Left renal cortex interstitium (tissue), 4 donors: ENCODE measurements at places on chromosomes 3 and 15. TPM values are rescaled to one million over a fixed set of nuclear protein-coding genes. Genes with fewer than 3 reads are reported as not detected.
A peak's percentile ranks its signal among the peaks of the same experiment; 100 is the strongest.

DNA sequence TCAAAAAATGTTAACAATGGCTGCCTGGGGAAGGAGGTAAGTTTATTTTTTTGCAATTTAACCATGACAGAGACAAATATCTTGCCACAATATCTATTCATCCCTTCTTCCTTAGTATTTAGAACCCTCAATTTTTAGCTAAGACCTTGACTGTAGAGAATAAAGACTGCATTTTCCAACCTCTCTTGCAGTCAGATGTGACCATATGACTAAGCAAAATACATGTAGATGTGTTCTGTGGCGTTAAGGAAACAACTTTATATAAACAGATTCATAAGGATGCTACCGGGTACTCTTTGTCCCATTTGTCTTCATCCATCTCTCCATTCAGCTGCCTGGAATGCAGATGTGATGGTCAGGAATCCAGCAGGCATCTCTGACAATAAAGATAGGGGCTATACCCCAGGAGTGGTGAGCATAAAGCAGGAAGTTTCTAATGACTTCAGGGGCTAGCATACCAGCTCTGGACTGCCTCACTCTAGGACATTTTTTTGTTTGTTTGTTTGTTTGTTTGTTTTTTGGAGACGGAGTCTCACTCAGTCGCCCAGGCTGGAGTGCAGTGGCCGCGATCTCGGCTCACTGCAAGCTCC is 41.1 kb downstream of the LHFPL4 start:
- DNase-seq: no peak

DNA sequence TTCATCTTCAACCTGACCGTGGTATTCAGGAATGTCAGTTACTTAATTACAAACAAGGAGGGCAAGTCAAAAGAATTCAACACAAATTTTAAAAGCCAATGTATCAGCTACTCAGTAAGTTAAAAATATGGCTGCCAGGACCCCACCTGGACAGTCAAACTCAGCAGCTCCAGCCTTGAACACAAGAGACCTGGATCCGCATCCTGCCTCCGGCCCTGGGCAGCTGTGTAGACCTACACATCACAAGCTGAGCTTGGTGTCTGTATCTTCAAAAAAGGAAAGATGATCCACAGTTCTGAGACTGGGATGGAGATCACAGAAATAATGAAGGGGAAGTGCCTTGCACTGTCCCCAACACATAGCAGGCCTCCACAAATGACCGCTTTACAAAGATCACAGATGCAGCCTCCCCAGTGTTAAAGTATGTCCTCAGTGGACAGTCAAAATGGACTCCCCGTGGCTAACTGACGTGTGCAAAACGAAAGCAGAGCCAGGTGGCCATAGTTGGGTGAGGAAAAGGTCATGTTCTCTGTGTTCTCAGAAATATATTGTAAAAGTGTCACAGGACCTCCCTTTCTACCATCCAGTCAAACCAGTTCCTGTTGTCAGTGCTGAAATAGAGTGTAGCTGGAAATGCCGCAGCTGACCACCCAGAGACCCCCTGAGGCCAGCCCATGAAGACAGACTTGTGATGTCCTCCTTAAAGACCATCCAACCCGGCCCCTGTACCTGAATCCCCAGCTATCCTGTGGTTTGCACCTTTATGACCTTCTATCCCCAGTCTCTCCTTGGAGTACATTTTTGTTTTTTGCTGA is 168.5 kb upstream of the NSMCE3 start:
- no peak for DNase-seq

GRCh38 chr15:57337868-57338411 is 38.4 kb upstream of the CGNL1 start:
- DNase-seq: no peak

GRCh38 chr3:187041362-187042307 is 97.7 kb downstream of the RPL39L start:
- no peak for DNase-seq

GRCh38 chr15:78076231-78077052 is 1.1 kb downstream of the TBC1D2B start:
- no peak for DNase-seq

DNA sequence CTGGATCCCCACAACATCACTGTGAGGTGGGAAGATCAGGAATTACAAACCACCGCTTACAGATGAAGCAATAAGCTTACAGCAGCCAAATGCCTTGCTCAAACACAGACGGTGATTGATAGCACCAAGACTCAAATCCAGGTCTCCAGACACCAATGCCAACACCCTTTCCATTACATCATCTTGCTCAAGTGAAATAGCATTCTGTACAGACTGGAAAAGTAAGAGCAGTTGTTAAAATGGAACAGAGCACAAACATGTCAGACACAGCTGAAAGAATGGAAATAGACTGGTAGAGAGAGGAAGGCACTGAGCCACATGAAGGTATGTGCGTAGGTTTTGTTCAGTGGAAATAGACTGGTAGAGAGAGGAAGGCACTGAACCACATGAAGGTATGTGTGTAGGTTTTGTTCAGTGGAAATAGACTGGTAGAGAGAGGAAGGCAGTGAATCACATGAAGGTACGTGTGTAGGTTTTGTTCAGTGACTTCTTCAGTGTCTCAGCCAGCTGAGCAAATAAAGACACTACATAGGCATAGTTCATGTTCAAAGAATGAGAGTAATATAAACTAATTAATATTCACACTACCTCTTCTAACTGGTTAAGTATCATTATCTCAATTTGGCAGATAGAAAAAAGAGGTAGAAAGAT is 15.6 kb downstream of the CLDN1 start:
- no peak for DNase-seq

DNA sequence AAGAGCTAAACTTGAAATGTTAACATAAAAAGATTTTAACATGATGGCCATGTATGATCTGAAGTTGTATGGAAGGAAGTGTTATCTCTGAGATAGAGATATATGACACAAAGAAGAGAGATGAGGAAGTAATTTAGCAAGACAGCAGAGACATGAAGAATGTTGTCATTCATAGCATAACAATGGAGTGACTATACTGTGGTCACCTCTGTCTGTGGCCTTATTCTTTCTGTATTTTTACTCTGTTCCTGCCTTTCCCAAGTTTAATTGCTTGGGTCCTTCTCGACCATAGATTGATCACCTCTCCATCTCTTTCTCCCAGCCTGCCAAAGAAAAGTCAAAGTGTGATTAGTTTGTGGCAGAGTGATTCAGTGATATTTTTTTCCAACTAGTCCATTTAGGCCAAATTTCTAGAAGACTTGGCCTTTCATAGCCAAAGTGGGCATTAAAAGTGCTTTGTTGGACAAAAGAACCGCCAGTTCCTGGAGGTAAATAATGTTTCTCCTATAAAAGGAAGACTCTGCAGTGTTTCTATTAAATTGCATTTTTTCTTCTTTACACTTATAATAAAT is 711.9 kb downstream of the CADM2 start:
- DNase-seq: no peak

DNA sequence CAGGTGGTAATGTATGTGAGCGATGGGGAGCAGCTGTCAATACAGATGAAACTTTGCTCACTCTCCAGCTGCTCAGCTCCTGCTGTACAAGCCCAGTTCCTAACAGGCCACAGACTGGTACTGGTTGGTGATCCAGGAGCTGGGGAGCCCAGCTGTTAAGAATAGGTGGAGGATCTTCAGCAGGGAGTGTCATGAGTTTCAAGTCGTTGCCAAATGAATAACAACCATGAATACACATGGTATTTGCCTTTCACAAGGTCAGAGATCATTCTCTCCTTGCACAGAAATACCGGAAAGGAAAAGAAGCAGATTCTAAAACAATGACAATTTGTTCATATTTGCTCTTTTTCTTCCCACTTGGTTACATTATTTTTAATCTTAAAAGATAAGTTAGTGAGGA is 5.1 kb downstream of the PLSCR1 start:
- no peak for DNase-seq

GRCh38 chr3:54915976-54916375 is 11.9 kb downstream of the LRTM1 start:
- DNase-seq: no peak

- DNase-seq: no peak
Observed at GRCh38 chr3:128870347-128870746, 9.1 kb upstream of the ACAD9 start.

GRCh38 chr15:60392986-60393790 is 4.6 kb downstream of the ANXA2 start:
- peak; percentile 76 for DNase-seq

DNA sequence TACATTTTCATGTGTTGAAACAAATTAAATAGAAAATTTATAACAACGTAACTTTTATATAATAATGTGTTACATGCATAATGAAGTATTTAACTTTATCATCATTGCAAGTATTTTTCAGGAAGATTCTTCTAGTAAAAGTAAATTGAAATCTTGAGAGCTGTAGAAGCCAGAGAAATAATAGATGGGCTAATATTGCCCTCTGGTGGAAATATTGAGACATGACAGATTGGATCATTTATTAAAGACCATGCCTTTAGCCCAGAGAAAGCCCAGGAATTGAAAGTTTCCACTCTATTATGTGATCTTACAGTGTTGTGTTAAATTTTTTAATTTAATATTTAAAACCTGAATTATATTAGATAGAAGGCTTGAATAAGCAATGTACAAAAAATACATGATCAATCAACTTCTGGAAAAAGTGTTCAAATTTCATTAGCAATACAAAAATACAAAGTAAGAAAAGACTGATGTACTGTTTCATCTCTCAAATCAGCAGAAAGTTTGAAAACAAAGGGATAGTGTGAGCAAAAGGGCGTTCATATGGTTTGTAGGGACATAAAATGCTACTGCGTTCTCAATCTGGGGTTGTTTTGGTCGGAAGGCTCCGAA is 52.7 kb upstream of the SPTSSB start:
- DNase-seq: no peak

GRCh38 chr15:77864211-77865105 is 213.1 kb downstream of the TBC1D2B start:
- DNase-seq: no peak

GRCh38 chr15:41713047-41713446 is 52.8 kb downstream of the MGA start:
- DNase-seq: no peak

DNA sequence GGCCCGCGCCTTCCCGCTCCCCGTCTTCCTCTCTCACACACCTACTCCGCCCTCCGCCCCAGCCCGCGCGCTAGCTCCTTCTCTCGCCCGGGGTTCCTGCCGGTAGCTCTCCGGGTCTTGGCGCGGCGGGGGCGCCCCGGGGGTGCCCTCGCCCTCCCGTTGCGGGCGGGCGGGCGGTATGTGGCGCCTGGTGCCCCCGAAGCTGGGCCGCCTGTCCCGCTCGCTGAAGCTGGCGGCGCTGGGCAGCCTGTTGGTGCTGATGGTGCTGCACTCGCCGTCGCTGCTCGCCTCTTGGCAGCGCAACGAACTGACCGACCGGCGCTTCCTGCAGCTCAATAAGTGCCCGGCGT is 507 bp downstream of the DIPK2A start:
- DNase-seq: no peak

GRCh38 chr3:61182662-61183061 is 68.6 kb downstream of the FHIT start:
- no peak for DNase-seq

- no peak for DNase-seq
Observed at GRCh38 chr3:99921986-99922385, 104.3 kb downstream of the CMSS1 start.

GRCh38 chr3:163011596-163011995 is 1515.0 kb downstream of the OTOL1 start:
- DNase-seq: no peak

DNA sequence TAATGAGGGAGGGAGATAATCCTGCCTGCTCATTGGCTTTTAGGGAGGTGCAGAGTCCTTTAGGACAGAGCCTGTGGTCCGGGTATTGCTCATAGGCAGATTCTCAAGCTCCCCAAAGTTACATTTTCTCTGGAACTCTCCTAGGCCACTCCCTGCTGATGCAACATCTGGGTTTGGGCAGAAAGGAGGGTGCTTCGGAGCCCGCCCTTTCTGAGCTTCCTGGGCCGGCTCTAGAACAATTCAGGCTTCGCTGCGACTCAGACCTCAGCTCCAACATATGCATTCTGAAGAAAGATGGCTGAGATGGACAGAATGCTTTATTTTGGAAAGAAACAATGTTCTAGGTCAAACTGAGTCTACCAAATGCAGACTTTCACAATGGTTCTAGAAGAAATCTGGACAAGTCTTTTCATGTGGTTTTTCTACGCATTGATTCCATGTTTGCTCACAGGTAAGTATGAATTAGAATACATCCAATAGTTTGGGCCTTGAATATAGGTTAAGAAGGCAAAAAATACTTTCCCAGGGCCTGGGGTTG is at the start of gene IL20RB:
Gene IL20RB, plus strand, starts transcription at position 233 of the 538 bp plus-strand sequence. Its CDS starts 131 bp downstream, at position 364.
- no peak for DNase-seq

GRCh38 chr3:124207873-124208485 is 216.1 kb upstream of the ROPN1 start:
- DNase-seq: no peak

DNA sequence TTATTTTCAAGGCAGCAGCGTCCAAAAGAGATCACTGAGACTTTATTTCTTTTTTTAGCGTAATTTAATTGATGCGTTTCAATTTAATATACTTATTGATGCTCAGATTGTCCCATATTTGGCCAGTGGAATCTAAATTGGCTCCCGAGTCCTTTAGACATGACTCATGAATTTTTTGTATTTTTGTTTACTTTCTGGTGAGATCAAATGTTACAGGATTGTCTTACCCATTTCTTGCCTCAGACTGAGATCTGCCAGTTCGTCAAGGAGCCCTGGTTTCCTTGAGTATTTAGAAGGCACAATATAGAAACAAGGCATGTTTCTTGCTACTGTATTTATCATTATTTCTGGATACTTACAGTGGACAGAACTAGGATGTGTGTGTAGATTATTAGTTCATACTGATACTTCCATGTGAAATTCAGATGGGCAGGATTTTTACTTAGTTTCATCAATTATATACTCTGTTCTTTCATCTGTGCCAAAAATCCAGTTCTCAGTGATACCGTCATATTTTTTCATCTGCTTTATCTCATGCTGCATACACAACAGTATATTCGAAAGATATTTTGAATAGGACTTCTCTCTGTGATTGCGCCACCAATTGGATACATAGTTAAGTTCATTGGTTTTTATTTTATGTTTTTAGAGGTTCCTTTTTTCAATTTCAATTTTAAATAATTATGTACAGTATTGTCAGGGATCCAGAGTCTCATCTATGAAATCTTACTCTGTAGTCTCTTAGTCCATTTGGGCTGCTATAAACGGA is 436.9 kb upstream of the C2CD4B start:
- DNase-seq: no peak

Gene SUSD5
- 6.2 TPM for polyA plus RNA-seq

Gene MEX3B
- 15.9 TPM for polyA plus RNA-seq

Gene KCNAB1
- 3.5 TPM for polyA plus RNA-seq

Gene MDFIC2
- not detected for polyA plus RNA-seq

Gene HTR3E
- not detected for polyA plus RNA-seq

Gene CHRD
- polyA plus RNA-seq: 13.2 TPM
